Activated T-cell treated with anti-CD3 and anti-CD28 coated beads, Interleukin-2, amount 50 U/mL, for 24 hours (primary cell): ENCODE measurements at places on chromosomes 11 and 22.

GRCh38 chr11:98003606-98004371 is 1017.0 kb upstream of the CNTN5 start:
- no peak for DNase-seq

DNA sequence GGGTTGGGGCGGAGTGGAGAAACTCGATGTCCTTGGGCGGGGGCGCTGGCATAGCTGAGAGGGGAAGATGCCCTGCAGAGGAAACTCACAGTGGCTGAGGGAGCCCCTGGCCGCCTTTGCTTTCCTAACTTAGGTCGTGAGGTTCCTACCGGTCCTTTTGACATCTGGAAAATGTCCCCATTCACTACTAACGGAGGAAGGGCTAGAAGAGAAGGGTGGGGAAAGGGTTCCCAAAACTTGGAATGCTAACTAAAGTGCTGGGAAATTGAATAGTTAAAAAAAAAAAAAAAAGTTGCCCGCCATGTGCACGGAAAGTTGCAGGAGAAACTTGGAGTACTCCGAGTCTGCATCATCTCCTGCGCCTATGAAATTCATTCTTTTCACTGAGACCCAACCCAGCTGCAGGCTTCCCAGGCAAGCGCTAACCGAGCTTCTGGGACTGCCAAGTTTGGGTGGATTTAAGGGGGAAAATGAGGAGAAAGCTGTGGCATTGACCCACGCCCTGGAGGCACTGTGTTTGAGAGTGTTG is 796 bp downstream of the TIMP3 start:
- no peak for DNase-seq

GRCh38 chr11:125514336-125515101 is 18.5 kb upstream of the FEZ1 start:
- peak; percentile 59 for DNase-seq

DNA sequence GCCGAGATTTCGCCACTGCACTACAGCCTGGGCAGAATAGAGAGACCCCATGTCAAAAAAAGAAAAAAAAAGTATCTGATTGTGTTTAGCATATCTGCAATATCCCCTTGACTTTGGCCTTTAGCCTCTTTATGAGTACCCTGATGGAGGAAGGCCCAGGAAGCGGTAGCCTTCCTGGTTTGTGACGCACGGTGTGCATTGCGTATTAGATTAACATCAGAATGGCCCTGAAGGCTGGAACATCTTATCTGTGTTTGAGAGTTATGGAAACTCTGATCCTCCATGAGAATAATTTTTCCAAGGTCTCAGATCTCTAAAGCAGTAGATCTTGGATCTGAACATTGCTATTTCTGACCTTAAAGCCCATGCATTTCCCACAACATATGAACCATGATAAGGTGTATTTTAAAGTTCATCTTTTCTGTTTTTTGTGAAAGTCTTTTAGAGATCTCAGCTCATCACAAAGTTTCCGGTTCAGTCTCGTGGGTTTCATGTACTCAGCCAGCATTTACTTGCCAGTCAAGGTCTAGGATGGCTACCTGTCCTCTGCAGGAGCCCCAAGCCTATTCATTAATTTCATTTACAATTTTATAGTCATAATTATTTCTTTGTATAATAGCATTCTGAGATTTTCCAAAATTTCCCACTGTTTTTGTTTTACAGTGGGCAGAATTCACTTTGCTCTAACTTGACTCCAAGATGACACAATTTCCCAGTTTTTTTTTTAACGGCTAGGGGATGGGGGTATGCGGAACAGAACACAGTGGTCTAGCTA is 605 bp upstream of the FDX1 start:
- DNase-seq: no peak

DNA sequence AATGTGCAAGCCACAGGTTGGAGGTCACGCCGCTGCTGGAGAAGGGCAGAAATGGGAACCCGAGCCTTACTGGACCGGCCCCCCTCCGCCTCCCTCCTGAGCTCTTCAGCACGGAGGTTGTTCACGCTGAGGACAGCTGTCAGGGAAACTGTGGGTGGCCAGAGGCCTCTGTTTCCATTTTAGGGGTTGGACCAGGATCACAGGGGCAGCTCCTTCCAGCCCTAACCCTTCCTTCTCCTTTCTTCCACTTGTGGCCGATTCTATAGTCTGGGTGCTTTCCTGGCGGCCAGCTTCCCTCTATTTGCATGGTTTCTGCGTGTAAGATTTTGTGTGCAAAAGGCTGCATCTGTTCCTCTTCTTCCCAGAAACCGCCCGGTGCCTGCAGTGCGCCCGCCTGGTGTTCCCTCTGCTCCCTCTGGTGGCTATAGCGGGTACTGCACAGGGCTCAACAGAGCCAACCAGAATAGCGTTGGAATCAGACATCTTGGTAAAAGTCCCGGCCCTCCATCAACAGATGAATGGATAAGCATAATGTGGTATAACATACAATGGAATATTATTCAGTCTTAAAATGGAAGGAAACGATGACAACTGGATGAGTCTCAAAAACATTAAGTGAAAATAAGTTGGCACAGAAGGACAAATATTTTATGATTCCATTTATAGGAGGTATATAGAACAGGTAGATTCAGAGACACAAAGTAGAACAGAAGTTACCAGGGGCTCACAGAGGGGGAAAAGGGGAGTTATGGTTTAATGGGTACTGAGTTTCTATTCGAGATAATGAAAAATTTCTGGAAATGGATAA is 8.4 kb upstream of the SLC22A8 start:
- peak; percentile 91 for DNase-seq

- DNase-seq: no peak
Measured at GRCh38 chr11:74465291-74465708, 2.0 kb downstream of the KCNE3 start.
